Fibroblast of skin of abdomen (primary cell): ENCODE measurements at places on chromosomes 13 and 19.

DNA sequence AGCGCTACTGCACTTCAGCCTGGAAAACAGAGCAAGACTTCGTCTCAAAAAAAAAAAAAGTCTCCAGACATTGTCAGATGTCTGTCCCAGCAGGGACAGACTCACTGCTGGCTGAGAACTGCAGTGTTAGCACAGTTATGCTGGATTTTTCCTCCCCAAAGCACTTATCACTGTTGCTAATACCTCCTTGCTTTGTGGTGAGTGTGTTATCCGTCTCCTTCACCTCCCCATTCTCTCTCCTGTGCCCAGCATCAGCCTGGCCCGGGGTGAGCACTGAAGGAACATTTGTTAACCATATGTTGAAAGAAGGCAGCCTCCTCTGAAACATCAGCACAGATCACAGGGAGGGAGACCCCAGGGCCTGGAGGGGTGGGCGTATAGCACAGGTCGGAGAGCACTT, 11.3 kb downstream of the MYO9B start:
- peak; percentile 55 for DNase-seq

- no peak for DNase-seq
These were observed 32.6 kb upstream of the SPACA7 start for GRCh38 chr13:112343591-112343990.

- DNase-seq = peak; percentile 60
These were observed 1.9 kb upstream of the LMTK3 start for GRCh38 chr19:48513289-48514122.

DNA sequence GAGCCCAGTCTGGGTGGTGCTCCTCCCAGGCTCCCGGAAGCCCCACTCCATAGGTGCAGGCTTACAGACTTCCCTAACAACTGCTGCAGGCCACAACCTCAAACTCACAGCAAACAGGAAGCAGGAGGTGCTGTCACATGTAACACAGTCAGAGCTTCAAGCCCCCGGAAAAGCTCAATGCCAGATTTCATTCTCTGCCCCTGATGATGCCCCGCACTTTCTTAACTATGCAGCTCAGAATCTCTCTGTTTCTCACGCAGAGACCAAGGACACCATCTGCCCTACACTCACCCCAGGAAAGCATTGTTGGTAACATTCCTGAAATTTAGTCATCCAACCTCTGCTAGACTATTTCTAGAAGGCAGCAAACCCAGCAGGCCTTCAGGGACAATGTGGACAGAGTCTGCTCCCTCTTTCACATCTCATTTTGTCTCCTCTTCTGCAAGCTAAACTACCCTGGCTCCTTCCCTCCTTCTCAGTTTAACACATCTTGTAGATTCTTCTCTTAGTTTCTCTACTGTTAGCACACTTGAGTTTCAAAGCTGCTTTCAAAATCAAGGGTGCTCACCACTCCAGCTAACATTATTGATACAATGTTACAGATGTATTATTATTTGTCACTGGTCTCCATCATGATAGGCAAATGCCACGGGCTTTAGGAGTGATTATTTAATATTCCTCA, 162.5 kb downstream of the KCTD12 start:
- peak; percentile 90 for DNase-seq

DNA sequence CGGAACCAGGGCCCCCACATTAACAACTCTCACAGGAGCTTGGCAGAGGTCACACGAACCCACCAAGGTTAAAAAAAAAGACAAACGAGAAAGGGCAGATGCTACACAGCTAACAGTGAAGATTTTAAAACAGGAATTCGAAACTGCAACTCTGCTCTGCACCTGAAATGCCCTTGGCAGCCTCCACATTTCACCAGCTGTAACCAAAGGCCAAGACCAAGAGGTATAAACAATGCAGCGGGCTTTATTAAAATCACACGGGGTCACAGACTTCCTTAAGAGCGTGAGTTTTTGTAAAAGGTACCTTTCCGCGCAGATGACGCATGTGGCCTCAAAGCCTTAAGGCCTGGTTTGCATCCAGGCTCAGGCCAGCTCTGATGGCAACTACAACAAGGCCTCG, 88.2 kb downstream of the STK24 start:
- DNase-seq = no peak

- DNase-seq = no peak
These were observed 331.1 kb upstream of the KLF12 start for GRCh38 chr13:74465271-74465670.
